ENCODE measurements at places on chromosomes 4 and X. TPM values are rescaled to one million over a fixed set of nuclear protein-coding genes. Genes with fewer than 3 reads are reported as not detected.

The PLK4 gene
- 51.3 TPM for total RNA-seq

The NEUROG2 gene
- total RNA-seq, result not detected

The FRAS1 gene
- not detected for total RNA-seq

The FGFR3 gene
- 0.05 TPM for total RNA-seq

The PPEF2 gene
- 0.24 TPM for total RNA-seq

The SMIM31 gene
- total RNA-seq, result not detected

Measured in activated T-helper 17 cell treated with anti-CD3 and anti-CD28 coated beads, Interleukin-2, amount 50 U/mL, for 72 hours (primary cell).